ENCODE measurements at places on chromosomes 6 and 20. TPM values are rescaled to one million over a fixed set of nuclear protein-coding genes. Genes with fewer than 3 reads are reported as not detected.

- no peaks in the 10 kb centered on the region for H3K36me3 ChIP-seq
- no peak overlapping the region for H3K4me3 ChIP-seq
- no peaks in the 10 kb centered on the region for H3K27me3 ChIP-seq
- no peak overlapping the region for H3K27ac ChIP-seq
- no peak for DNase-seq
- peaks cover 38% of the 10 kb centered on the region for H3K4me1 ChIP-seq
These were observed 247.6 kb downstream of the ARID1B start for GRCh38 chr6:157024745-157025144.

- no peak overlapping the region for H3K4me3 ChIP-seq
- H3K4me1 ChIP-seq: peaks cover 64% of the 10 kb centered on the region
- peak overlapping the region; percentile 10 for H3K27ac ChIP-seq
- H3K36me3 ChIP-seq: no peaks in the 10 kb centered on the region
These were observed 84.5 kb downstream of the SGK1 start for GRCh38 chr6:134233180-134233955.

GRCh38 chr20:15475483-15475882 lies 1097.8 kb downstream of the KIF16B start:
- DNase-seq: peak; percentile 76
- H3K36me3 ChIP-seq: no peaks in the 10 kb centered on the region
- no peak overlapping the region for H3K4me3 ChIP-seq
- H3K4me1 ChIP-seq: peaks cover 6% of the 10 kb centered on the region
- no peak overlapping the region for H3K27ac ChIP-seq
- no peaks in the 10 kb centered on the region for H3K27me3 ChIP-seq

DNA sequence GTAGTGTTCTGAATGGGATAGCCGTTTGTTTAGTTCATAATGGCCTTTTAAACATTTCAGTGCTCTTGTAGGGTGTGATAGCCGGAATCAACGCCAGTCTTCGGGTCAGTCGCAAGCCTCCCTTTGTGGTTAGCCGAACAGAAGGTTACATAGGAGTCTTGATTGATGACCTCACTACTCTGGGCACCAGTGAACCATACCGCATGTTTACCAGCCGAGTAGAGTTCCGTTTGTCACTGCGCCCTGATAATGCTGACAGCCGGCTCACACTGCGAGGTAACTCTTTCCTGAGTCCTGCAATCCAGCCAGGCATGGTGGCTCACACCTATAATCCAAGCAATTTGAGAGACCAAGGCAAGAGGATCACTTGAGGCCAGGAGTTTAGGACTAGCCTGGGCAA lies 20.4 kb downstream of the MTO1 start:
- no peak overlapping the region for H3K27ac ChIP-seq

GRCh38 chr6:41428996-41429421 lies 93.6 kb downstream of the NCR2 start:
- H3K27ac ChIP-seq: no peak overlapping the region
- DNase-seq: no peak
- no peaks in the 10 kb centered on the region for H3K36me3 ChIP-seq
- H3K4me3 ChIP-seq: no peak overlapping the region
- H3K27me3 ChIP-seq: peaks cover 64% of the 10 kb centered on the region
- peaks cover 38% of the 10 kb centered on the region for H3K4me1 ChIP-seq

DNA sequence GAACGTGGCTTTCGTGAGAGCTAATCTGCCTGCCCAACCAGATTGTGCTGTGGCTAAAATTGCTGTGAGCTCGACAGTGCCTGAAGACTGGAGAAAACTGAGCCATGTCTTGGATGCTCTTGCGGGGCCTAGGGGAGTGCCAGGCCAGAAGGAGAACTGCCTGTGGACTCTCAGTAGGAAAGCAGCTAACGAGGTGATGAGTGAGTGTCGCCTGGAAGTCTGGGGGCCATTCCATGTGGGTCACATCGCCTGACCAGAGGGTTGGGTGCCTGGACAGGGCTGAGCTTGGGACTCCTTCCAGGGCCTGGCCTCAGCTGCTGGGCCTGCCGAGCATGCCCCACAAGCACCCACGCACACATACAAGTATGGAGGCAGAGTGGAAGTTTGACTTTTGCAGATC lies 166.5 kb downstream of the VEGFA start:
- DNase-seq: peak; percentile 50
- no peaks in the 10 kb centered on the region for H3K4me1 ChIP-seq
- H3K36me3 ChIP-seq: no peaks in the 10 kb centered on the region
- no peaks in the 10 kb centered on the region for H3K27me3 ChIP-seq

DNA sequence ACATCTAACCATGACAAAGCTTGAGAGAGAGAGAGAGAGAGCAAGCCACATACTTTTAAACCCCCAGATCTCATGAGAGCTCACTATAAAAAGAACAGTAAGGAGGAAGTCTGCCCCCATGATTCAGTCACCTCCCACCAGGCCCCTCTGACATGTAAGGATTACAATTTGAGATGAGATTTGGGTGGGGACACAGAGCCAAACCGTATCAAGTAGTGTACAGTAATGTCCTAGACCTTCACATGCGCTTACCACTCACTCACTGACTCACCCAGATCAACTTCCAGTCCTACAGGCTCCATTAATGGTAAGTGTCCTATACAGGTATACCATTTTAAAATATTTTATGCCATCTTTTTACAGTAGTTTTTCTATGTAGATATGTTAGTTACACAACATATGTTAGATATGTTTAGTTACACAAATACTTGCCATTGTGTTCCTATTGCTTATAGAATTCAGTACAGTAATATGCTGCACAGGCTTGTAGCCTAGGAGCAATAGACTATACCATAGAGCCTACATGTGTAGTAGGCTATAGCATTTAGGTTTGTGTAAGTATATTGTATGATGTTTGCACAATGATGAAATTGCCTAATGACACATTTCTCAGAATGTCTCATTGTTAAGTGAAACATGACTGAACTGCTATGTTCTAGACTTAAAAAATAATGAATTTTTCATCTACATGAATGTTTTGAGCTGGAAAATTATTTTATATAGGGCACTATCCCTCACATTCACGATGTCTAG lies 11.7 kb downstream of the TSPYL1 start:
- no peak overlapping the region for H3K4me3 ChIP-seq
- H3K27ac ChIP-seq: no peak overlapping the region
- H3K27me3 ChIP-seq: no peaks in the 10 kb centered on the region
- H3K36me3 ChIP-seq: peaks cover 52% of the 10 kb centered on the region
- DNase-seq: no peak
- peaks cover 9% of the 10 kb centered on the region for H3K4me1 ChIP-seq

- H3K4me1 ChIP-seq: peaks cover 39% of the 10 kb centered on the region
- DNase-seq: no peak
- no peaks in the 10 kb centered on the region for H3K27me3 ChIP-seq
- no peaks in the 10 kb centered on the region for H3K36me3 ChIP-seq
These were observed 18.7 kb upstream of the TOP1 start for GRCh38 chr20:41009946-41010345.

GRCh38 chr6:128600397-128600951 lies 80.1 kb upstream of the PTPRK start:
- no peaks in the 10 kb centered on the region for H3K36me3 ChIP-seq
- no peak for DNase-seq
- H3K4me1 ChIP-seq: no peaks in the 10 kb centered on the region
- no peak overlapping the region for H3K27ac ChIP-seq
- H3K27me3 ChIP-seq: no peaks in the 10 kb centered on the region
- no peak overlapping the region for H3K4me3 ChIP-seq

- no peak for DNase-seq
- no peak overlapping the region for H3K27ac ChIP-seq
These were observed 145.0 kb upstream of the PDE10A start for GRCh38 chr6:165808021-165808420.

DNA sequence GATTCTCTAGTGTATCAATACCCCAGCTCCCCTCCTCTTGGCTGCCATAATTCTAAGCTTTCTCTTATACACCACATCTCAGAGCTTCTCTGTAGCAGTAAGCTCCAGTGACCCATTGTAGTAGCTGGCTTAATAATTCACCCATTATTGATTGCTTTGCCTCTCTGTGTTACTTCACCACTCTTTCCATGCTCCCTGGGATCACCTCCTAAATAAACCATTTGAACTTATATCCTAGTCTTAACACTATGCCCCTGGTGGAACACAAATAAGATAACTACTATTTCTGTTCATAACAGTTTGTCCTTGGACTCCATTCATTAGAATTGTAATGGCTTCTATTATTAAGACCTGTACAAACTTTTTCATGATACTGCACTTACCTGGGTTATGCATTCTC lies 758.9 kb downstream of the KIF16B start:
- no peaks in the 10 kb centered on the region for H3K36me3 ChIP-seq
- no peak overlapping the region for H3K27ac ChIP-seq
- H3K27me3 ChIP-seq: no peaks in the 10 kb centered on the region
- H3K4me1 ChIP-seq: no peaks in the 10 kb centered on the region
- DNase-seq: no peak

- H3K27ac ChIP-seq: peak overlapping the region; percentile 99
- peaks cover 39% of the 10 kb centered on the region for H3K36me3 ChIP-seq
- DNase-seq: peak; percentile 88
- no peaks in the 10 kb centered on the region for H3K27me3 ChIP-seq
These were observed 1.1 kb downstream of the GNL1 start for GRCh38 chr6:30554962-30555815.

DNA sequence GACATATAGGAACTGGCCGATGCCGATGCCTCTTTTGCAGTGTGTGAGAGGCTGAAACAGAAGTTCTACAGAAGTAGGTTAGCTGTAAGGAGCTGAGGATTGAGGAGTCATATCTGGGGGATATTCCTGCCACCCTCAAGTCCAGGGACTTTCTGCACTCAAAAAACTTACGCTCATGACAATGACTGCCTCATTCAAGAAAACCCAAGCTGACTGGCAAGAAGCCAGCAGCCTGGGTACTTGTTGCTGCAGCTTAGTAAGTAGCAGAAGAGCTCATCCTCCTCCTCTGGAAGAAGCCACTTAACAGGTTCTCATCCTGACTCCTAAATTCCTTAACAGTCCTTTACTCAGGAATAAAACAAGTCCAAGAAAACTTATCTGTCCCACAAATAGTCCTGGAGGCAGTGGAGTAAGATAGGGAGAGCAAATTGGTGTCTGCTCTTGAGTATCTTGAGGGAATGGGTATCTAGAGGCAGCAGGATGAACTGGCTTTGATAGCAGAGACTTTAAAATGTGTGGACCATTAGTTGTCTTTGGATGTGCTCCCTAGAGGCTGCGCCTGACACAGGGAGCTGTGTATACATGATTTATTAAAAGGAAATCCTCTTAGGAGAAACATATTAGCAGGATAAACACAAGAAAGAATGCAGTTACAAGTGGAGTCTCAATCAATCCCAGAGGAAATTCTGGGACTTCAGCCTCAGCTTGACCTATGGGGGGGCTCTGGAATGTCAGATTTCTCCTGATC lies 7.4 kb downstream of the CALHM5 start:
- no peaks in the 10 kb centered on the region for H3K36me3 ChIP-seq
- H3K27ac ChIP-seq: no peak overlapping the region
- H3K4me1 ChIP-seq: peaks cover 6% of the 10 kb centered on the region
- H3K4me3 ChIP-seq: no peak overlapping the region

GRCh38 chr20:41617059-41617901 lies 897 bp downstream of the CHD6 start:
- DNase-seq: peak; percentile 88
- H3K4me1 ChIP-seq: peaks cover 21% of the 10 kb centered on the region
- H3K27ac ChIP-seq: peak overlapping the region; percentile 89
- no peaks in the 10 kb centered on the region for H3K36me3 ChIP-seq
- no peaks in the 10 kb centered on the region for H3K27me3 ChIP-seq

GRCh38 chr6:163679753-163680152 lies 265.2 kb downstream of the QKI start:
- H3K36me3 ChIP-seq: no peaks in the 10 kb centered on the region
- no peaks in the 10 kb centered on the region for H3K27me3 ChIP-seq
- no peaks in the 10 kb centered on the region for H3K4me1 ChIP-seq
- no peak overlapping the region for H3K4me3 ChIP-seq
- H3K27ac ChIP-seq: no peak overlapping the region
- no peak for DNase-seq

DNA sequence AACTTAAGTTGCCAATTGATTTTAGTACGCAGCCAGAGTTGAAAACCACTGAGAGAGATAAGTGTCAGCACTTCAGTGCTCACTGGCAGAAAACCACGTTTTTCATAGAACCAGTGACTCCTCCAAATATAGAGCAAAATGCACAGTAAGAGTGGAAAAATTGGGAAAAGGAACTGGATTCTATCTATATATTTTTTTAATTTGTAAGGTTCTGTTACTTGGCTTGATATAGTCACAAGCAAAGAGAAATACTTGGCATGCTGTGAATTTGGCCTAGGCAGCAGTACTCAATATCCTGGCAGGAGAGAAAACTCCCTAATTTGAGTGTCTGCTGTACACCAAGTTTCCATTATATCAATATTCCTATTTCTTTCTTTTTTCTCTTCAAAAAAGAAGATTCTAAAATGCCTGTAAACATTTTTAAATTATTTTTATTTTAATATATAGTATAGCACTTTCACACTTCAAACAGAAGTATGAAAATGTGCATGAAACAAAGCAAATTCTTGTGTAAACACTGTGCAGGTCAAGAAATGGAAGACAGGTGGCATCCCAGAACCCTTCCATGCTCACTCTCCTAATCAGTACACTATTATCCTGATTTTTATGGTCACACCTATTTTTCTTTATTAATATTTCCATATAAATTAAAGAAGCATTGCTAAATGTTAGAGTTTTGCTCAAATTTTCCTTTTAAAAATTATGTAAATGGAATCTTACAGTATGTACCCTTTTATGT lies 561.8 kb upstream of the RNF217 start:
- no peaks in the 10 kb centered on the region for H3K27me3 ChIP-seq
- H3K4me3 ChIP-seq: no peak overlapping the region
- DNase-seq: no peak
- no peaks in the 10 kb centered on the region for H3K4me1 ChIP-seq
- H3K36me3 ChIP-seq: no peaks in the 10 kb centered on the region
- H3K27ac ChIP-seq: no peak overlapping the region

- peak overlapping the region; percentile 76 for H3K4me3 ChIP-seq
- no peak for DNase-seq
- no peaks in the 10 kb centered on the region for H3K27me3 ChIP-seq
- H3K36me3 ChIP-seq: peaks cover 60% of the 10 kb centered on the region
These were observed 1.9 kb downstream of the BCL2L1 start for GRCh38 chr20:31720486-31721407.

- H3K4me1 ChIP-seq: no peaks in the 10 kb centered on the region
- H3K4me3 ChIP-seq: no peak overlapping the region
- H3K27ac ChIP-seq: no peak overlapping the region
- H3K27me3 ChIP-seq: no peaks in the 10 kb centered on the region
- no peak for DNase-seq
These were observed 37.4 kb downstream of the RFPL4B start for GRCh38 chr6:112384511-112384910.

GRCh38 chr6:71103130-71103529 lies 146.3 kb upstream of the B3GAT2 start:
- no peak overlapping the region for H3K27ac ChIP-seq
- H3K4me3 ChIP-seq: no peak overlapping the region
- DNase-seq: no peak
- no peaks in the 10 kb centered on the region for H3K36me3 ChIP-seq

SLC24A3 gene
- total RNA-seq: 3.1 TPM

BPI gene
- 23.6 TPM for total RNA-seq

ENPP3 gene
- 1.3 TPM for total RNA-seq

GINS1 gene
- total RNA-seq: 2.7 TPM

PLN gene
- total RNA-seq: 0.43 TPM

C4B gene
- total RNA-seq: 98.5 TPM

HSPA12B gene
- total RNA-seq: 74.0 TPM

LAMA5 gene
- 108 TPM for total RNA-seq

DTD1 gene
- 26.8 TPM for total RNA-seq

POLR1H gene
- 36.9 TPM for total RNA-seq

CFAP206 gene
- total RNA-seq: not detected

Data from spleen (tissue), 13 donors.